ENCODE measurements at places on chromosomes 6 and 20.

DNA sequence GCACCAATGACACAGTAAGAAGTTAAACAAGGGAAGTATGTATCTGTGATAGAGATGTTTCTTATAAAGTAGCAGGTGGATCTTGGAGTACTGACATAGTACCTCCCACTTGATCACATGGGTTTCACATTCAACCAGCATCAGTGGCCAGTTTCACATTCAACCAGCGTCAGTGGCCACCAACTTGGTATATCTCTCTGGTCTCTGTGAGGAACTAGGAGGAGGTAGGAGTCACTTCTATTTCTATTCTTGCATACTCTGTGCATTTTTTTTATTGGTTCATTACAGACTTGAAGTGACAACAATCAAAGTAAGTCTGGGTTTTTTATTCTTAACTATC lies 200.3 kb upstream of the SIM1 start:
- no peak for DNase-seq

- no peak for DNase-seq
These were observed 95.7 kb downstream of the COL21A1 start for GRCh38 chr6:56151609-56152224.

DNA sequence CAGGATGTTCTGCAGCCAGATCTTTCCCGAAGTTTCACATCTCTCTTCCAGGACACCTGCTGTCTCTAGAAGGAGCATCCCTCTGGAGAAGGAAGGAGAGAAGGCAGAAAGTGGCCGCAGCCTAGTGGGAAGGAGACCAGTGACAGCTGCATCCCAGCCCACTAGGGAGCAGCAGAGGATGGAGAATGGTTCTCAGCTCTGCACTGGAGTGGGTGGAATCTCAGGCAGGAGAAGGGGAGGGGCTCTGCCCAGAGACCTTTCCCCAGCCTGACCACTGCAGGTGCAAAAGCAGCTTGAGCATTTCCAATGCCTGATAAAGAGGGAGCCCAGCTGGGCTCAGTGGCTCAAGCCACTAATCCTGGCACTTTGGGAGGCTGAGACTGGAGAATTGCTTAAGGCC lies 32.3 kb downstream of the NCR2 start:
- DNase-seq = peak; percentile 20

DNA sequence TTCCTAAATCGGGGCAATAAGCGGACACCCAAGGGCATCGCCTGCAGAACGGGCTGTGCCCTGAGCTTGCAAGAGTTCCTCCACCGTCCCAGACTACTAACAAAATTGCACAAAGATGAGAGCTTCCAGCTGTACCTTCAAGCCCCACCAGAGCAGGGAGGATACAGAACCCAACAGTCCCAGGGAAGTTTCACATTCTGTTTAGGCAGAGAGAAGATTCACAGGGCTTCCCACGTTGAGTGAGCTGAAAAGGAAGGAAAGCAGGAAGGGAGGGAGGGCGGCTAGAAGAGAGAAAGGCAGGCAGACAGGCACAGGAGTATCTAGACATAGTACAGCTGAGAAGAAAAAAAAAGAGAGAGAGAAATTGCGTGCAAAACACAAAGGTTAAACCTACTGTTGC lies 112.6 kb upstream of the AFDN start:
- DNase-seq = no peak

- no peak for DNase-seq
These were observed 191.7 kb upstream of the LAMP5 start for GRCh38 chr20:9322661-9323060.

DNA sequence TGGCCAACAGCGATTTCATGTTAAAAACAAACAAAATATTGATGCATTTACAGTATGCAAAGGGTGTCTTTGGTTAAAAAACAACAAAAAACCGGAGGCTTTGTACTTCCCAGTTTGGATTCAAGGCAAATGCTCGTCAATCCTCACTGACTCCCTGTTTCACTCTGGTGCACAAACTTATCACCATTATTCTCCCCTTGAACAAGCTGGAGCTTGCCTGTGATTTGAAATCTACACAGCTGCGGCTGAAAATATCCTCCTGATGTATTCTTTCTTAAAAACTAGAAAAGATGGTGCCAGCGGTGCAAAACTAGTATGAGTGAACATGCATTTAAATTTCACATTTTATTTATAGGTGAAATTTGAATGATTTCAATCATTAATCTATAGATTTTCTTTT lies 3.3 kb downstream of the PERP start:
- no peak for DNase-seq

DNA sequence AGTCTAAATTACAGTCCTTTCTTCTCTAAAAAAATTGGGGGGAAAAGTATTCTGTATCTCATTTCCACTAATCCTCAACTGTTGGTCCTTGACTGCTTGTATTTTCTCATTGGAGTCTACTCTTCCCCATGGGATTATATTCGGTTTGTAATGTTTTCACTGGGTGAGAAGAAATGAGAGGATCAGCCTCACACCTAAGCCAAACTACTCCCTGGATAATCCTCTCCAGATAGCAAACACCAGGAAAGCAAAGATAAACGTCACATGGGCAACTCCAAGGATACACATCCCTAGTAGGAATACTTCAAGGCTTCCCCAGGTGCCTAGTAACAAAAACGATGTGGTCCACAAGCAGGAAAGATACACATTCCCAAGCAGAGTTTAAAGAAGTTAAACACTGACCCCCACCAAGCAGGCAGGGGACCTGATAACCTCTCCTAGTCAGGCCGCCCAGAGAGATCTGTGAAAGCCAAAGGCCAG lies 53.9 kb upstream of the SOX4 start:
- DNase-seq = no peak

DNA sequence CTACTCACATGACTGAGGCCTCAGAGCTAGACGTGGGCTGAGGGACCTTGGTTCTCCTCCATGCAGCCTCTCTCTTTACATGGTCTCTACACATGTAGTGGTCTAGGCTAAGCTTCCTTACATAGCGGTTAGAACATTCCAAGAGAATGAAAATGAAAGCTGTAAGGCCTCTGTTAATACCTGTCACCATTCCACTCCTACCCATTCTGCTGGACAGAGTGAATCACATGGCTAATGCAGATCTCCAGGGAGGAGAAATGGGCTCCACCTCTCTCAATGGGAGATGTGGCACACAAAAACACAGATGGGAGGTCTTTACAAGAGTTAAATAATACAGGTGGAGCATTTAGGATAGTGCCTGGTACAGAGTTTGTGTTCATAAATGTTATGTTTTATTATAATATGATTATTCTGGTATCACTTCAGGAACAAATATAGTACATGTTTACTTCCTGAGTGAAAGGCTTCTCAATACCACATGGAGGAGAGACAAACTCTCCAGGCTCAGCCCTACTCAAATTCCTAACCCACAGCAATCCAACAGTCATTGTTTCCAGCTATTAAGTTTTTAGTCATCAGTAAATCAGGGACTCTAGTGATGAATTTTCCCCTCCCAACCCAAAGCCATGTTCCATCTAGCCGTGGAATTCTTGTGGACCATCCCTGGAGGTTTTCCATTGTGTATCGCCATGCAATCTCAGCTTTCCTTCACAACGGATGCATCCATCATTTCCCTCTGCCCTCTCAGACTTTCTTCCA lies 57.9 kb downstream of the ISM1 start:
- no peak for DNase-seq

DNA sequence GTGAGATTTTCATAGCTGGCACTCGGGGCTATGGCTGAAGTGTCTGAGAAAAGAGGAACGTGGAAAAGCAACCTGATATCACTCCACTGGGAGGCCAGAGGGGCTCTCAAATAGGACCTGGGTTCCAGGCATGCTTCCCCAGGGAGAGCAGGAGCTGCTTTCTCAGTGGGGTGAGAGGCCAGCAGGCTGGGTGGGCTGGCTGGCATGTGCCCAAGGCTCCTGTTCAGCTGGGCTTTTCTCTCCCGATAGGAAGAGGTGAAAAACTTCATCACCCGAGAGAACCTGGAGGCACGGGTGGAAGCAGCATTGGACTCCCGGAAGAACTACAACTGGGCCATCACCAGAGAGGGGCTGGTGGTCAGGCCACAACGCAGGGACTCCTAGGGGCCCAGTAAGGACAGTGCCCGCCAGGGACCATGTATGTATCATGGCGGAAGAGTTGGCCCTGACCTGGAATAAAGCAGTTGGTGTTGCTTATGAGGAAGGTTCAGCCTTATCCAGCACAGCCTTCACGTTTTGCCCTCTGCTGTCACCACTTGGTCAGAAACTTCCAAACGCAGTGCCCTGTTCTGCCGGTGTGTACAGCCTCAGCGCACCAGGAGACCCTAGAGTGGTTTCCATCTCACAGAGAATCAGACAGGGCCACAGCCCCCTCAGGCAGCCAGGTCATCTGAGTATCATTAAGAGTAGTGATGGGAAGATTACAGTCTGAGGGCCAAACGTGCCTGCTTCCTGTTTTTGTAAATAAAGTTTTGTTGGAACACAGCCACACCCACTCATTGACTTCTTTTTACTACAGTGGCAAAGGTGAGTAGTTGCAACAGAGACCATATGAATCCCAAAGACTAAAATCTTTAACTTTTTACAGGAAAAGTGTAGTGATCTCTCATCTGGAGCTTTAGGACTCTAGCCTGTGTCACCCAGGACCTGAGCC lies 1.9 kb downstream of the MRPS26 start:
- no peak for DNase-seq

DNA sequence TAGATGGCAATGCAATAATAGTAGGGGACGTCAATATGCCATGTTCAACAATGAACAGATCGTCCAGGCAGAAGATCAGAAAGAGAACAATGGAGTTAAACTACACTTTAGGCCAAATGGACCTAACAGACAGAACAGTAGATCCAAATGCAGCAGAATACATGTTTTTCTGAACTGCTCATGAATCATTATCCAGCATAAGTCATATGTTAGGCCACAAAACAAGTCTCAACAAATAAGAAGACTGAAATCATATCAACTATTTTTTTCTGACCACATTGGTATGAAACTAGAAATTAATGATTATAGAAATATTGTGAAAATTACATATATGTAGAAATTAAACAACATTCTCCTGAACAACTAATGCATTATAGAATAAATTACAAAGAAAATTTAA lies 10.2 kb upstream of the DEFB125 start:
- no peak for DNase-seq

DNA sequence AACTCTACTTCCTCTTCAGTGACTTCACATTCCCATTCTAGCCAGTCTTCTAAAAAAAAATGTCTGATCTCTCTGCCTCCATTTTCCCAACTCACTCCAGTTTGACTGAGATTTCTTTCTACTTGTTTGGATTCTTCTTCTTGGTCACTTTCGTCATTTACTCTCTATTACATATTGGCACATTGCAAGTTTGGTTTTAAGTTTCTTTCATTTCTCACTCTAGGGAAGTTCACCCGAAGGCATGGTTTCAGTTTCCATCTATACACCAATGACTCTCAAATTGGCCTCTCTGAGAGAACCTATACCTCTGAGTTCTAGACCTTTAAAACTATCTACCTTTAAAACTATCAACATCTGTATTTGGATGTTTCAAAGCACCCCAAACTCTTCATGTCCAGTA lies 51.3 kb downstream of the CD109 start:
- DNase-seq = no peak

DNA sequence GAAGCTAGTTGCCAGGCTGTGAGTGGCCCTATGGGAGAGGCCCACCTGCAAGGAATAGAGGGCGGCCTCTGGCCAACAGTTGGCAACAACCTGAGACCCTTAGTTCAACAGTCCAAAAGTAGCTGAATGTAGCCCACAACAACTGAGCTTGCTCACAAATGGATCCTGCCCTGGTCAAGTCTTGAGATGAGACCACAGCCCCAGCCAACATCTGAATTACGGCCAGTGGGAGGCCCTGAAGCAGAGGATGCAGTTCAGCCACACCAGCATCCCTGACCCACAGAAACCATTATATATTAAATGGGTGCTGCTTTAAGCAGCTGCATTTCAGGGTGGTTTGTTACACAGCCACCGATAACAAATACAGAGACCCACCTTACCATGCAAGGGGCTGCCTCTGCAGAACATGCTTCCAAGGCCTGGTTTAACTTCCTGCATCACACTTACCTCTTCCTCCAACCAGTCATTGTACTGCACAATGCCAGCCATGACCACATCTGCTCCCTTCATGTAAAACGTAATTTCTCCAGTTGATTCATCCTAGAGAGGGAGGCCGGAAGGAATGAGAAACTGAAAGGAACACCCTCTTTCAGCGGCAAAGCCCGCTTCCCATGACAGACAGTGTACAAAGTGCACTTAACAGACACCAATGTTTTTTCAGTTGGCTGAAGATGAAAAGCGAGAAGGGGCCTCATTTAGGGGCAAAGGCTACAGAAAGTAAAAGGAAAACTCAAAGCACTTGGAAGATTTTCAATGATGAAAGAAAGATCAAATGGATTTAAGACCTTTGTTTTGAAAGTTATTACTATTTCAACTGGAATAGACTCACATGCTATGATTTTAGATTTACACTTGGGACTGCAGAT lies 86.2 kb upstream of the NFATC2 start:
- DNase-seq = no peak

DNA sequence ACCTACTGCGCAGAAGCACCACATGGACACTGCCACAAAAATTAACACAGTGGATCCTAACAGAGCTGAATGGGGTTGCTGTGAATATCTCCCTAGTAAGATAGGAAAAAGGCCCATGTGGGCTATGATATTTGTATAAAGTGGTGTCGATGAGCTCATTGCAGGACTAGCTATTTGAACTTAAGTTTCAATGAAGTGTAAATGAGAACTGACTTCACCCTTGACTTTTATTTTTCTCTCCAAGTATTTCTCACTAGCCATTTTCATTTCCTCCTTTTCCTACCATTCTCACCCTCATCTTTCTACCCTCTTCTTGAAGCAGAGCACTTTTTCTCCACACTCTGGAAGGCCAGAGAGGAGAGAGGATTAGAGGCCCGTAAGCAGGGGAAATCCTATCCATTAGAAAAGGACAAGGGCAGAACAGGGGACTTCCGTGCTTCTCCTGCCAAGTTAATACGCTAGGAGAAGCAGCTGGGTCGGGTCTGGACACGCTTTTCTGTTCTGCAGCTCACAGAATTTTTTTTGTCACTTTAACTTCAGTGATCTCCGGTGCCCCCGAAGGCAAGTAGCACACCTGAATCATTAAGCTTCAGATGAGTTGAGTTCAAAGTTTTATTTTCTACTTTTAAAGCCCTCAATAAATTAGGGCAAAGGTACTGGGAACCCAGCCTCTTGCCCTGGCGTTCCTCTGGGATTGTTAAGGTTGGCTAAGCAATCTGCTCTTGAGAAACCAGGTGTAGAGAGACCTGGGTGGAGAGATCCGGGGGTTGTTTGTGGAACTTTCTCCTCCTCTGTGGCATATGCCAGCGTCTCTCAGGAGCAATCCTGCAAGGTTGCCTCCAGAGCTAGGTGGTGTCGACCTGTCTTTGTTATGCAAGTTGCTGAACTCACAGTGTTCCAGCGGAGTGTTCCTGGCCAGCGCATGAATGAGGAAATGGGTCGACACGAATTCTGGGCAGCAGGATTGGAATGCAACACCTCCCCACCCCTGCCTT lies 56.2 kb upstream of the ARID1B start:
- no peak for DNase-seq

- no peak for DNase-seq
These were observed 69.5 kb downstream of the PREX1 start for GRCh38 chr20:48758206-48758820.
